ENCODE measurements at places on chromosomes 1 and 21.
A peak's percentile ranks its signal among the peaks of the same experiment; 100 is the strongest.

- peak; percentile 38 for DNase-seq
Observed at GRCh38 chr1:105785021-105785420, 1271.5 kb upstream of the PRMT6 start.

- no peak for DNase-seq
Observed at GRCh38 chr1:232037774-232038388, 411.3 kb downstream of the DISC1 start.

DNA sequence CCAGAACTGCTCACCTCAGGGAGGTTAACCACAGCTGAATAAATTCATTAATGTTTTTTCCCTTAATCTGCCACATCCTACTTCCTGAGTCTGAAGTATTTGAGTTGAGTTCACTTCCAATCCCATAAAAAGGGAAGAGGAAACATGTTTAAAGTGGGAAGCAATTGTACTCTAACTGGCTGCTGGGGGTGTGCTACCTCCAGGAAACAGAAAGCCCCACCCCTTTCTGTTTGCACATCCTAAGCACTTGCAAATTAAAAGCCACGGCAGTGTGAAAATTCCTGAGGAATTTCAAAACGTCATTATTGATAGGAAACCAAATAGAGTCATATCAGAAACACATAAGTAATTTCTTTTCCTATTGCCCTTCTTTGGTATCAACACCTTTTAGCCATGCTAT lies 307.0 kb upstream of the NR5A2 start:
- DNase-seq: no peak

DNA sequence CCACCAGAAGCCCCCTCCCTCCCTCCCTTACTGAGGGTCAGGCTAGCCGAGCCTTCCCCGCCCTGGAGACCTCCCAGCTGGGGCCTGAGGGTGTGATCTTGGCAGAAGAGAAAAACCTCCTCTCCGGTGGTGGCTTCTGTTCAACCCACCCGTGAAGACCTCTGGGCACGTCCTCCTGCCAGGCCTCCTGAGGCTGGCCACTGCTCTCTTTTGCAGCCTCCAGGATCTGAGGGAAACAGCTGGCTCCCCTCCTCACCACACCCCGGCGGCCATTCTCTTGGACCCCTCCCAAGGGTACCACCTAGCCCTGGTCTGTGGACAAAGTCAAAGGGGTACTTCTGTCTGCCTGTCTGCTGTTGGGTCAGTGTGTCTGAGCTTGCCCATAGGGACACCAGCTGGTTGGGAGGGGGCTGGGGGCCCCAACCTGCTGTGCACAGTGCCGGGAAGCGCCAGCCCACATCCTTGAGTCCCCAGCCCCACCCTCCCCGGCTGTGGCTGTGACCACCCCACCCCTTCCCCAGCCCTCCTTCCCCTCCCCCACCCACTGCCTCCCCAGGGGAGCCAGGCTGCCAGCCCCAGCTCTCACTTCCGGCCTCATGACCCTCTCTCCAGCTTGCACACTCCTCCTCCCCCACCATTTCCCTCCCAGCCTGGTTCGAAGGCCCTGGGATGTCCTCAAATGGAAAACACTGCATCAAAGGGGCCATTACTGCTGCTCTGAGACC lies 48.1 kb downstream of the AHDC1 start:
- no peak for DNase-seq

DNA sequence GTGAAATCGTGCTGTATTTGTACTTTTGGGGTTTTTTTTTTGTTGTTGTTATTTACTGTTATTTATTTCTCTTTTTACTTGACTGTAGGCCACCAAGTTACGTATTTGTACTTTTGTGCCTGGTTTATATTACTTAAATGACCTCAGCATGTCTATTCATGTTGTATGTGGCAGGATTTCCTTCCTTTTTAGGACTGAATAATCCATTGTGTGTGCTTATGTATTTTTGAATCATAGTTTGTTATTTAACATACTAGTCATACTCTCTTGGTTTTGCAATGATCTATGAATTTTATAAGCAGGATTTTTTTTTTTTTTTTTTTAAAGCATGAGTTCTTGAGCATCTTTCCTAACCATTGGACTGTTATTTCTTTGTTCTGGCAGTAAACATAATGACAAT lies 51.2 kb downstream of the RNF2 start:
- peak; percentile 24 for DNase-seq

GRCh38 chr1:38062361-38063288 lies 16.0 kb upstream of the POU3F1 start:
- DNase-seq: no peak

GRCh38 chr1:35640380-35641232 lies 720 bp downstream of the PSMB2 start:
- peak; percentile 6 for DNase-seq

DNA sequence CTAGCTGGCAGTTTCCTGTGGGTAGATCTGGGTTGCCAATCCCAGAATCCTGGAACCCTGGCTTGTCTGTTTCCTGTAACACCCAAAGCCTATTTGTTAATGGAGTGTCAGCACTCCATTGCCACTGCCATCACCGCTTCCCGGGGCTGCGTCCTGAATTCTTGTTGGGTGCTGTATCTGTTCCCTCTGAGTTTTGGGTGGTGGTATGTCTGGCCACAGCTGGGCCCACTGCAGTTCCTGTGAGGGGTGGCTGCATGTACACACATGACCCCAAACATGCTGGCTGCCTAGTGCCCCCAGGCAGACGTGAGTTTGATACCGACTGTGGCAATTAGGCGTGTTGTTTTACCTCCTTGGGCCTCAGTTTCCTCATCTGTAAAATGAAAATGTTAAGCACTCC lies 29.3 kb downstream of the NAV1 start:
- DNase-seq: no peak

DNA sequence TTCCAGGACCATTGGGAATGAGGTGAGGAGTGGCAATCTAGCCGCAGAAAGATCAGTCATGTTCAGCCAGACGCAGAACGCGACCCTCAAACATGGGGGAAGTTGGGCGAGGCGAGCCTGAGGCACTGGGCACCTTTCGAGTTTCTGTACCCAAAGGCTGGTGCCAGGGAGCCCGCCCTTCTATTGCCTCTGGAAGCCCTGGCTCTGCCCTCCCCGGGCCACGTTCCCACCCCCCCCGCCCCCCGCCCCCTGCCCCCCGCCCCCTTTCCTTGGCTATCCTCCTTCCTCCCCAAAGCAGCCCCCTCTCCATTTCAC lies 2.2 kb upstream of the ZBTB7B start:
- no peak for DNase-seq

DNA sequence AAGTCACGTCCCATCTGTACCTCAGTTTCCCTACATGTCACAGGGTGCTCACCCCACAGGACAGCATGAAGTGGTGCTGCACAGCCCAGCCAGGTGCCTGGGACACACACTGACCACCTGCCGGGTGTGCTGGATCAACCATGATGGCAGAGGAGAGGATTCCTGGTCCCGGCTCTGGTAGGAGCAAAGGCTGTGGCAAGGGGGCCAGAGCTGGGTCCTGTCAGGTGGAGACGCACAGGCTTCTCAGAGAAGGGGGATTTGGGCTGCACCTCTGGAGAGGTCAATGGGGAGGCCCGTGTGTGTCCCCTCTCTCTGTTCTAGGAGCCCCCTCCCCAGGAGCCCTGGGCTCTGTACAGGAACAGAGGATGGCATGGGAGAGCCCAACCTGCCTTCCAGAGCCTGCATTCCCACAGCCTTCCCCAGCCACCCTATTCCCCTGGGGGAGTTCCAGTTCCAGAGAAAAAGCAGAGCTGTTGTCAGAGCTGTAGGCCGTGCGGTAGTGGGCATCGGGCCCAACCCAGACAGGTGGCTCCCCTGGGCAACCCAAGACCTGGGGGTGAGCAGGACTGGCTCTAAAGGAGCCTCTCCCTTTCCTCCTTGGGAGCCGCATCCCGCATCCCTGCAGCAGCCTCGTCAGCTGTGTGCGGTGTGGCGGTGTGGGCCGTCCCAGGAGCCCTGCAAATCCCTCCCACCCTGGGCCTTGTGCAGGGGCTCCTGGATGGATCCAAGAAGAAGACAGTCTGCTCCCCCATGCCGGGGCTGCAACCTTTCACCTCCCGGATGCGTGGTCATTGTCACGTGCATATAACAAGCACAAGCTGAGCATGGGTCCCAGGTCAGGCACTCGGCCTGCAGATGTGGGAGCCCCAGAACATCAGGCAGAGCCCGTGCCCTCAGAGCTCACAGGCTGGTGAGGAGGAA lies 2.9 kb upstream of the TFF3 start:
- DNase-seq: no peak

DNA sequence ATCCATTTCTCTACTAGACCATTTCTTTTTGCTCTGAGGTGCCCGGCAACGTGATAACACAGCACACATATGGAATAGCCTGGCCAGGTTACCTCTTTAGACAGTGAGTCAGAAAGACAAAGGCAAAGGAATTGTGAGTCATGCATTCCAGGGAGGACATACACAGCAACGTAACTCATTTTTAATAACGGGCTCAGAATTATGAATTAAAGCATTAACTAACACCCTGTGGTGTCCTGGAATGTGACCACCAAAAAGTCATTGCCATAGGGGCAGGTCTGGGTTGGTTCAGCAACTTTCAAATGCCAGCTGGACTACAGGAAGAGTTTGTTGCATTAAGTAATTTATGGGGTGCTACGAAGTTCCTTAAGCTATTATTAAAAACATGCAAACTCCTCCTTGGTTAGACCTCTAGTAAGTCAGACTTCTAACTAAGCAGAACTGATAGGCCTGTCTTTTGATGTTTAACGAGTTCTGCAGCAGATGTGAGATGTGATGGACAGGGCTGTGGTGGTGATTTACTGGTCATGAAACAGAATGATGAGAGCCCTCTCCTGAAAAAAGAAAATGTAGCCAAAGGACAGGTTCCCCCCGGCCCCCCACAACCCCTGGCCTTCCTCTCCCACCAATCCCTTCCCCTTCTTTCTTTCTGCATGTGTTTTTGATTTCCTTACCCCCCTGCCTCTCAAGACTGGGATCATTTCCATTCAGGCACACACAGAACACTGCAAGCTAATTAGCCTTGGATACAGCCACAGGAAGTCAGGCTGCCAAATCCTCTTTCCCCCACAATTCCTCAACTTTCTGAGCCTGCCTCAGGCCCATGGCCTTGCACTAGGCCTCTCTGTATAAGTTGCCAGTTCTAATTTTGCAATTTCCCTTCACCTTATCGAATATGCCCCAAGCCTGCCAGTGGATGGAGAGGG lies 88.9 kb upstream of the HAO2 start:
- DNase-seq: peak; percentile 87
